ENCODE measurements at places on chromosomes 3 and 15.

DNA sequence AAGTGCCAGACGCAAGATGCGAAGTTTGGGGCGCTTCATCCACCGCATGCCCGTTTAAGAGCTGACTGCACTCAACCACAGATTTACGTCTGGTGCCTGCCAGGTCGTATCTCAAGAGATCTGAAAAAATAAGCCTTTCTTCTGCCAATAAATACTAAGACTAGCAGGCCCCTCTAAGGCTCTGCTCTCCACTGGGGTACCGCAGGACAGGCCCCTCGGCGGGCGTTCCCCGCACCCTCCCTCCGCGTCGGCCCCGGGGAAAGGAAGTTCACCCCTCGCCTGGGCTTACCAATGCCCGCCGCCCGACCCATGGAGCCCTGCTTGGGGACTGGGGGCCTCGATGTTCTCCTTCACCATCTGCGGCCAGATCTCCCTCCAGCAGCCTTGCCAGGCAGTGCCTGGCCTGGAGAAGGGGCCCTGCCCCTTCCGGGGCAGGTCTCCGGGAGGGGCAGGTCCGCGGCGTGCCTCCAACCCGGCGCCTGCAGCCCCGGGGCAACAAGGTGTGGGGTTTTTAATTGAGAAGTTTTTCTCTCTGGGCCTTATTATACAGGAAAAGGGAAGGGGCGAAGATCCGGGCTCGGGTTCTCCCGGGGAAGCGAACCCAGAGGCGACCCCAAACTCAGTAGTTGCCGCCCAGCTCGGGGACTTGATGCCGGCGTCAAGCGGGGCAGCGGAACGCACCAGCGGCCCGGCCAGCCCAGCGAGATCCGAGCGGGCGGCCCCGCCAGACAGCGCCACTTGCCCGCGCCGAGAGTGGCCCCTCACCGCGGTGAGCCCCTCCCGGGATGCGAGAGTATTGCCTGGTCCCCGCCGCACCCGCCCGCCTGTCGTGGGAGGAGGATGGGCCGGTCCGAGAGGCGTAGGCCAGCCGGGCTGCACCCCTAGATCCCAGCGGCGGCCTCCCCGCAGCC, 735 bp downstream of the GOLGA8B start:
- DNase-seq, result peak; percentile 42

- no peak for DNase-seq
Observed at GRCh38 chr3:142952272-142953193, 10.9 kb downstream of the PAQR9 start.

DNA sequence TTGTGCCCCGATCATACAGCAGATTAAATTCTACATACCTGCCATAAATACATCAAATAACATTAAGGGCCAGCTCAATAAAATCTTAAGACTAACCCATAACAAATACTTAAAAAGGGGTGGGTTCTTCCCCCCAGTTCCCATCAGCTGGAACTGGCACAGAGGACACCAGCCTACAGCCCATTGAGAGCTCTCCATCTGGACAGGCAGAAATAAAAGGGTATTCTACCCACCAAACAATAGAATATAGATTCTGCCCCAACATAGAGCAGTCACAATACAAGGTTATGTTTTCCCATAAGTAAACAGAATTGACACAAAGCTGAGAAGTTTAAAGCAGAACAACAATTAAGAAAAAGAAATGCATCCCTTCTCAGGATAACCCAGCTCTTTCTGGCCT, 11.9 kb downstream of the CPOX start:
- no peak for DNase-seq

- no peak for DNase-seq
Observed at GRCh38 chr15:43276563-43277200, 10.0 kb upstream of the TGM5 start.

DNA sequence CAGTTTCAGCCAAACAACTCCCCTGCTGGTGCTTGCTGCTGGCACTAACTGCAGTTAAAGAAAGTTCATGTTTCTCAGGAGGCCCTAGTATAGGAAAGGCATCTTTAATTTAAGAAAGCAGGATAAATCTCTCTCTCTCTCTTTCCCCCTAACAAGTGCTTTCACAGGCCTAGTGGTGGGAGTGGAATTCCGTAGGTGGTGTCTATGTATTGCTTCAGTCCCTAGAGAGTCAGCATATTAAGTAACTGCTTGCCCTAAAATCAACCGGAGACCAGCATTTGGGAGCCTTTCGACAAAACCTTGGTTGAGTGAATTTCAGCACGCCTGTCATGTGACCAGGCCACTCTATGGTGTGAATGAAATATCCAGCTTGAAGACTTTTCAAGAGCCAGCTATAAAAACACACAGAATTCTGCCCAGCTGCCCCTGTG, 169.2 kb upstream of the TGFBR2 start:
- DNase-seq, result no peak
